ENCODE measurements at places on chromosomes 12 and 14.

GRCh38 chr12:62536546-62536945 lies 69.9 kb downstream of the MON2 start:
- no peak for DNase-seq

DNA sequence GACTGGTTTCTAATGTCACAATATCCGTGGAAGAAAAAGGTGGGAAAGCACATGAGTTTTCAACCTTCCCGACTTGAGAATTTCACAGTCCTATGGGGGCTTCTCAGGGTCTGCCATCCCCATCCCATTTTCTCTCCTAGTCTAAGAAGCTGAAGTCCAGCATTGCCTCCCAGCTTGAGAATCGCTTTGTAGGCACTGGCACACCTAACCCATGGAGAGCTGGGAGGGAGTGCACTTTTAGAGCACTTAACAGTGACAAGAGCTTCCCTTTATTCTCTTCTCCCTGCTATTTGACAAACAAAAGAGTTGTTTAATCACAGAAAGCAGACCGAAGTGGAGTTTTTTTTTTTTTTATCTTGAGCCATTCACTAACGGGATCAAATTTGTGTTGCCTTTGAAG lies 22.8 kb upstream of the SRRM4 start:
- no peak for DNase-seq

GRCh38 chr12:109706747-109707469 lies 6.7 kb upstream of the FAM222A start:
- no peak for DNase-seq

DNA sequence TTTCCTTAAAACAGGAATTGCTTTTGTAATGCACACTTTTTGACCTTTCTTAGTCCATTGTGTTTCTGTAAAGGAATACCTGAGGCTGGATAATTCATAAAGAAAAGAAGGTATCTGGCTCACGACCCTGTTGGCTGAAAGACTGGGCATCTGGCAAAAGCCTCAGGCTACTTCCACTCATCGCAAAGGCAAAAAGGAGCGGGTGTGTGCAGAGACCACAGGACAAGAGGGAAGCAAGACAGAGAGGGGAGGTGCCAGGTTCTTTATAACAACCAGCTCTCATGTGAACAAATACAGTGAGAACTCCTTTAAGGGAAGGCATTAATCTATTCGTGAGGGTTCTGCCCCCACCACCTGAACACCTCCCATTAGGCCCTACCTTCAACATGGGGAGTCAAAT lies 182.1 kb downstream of the C12orf50 start:
- no peak for DNase-seq

GRCh38 chr12:63822352-63822751 lies 22.1 kb upstream of the SRGAP1 start:
- DNase-seq = no peak

DNA sequence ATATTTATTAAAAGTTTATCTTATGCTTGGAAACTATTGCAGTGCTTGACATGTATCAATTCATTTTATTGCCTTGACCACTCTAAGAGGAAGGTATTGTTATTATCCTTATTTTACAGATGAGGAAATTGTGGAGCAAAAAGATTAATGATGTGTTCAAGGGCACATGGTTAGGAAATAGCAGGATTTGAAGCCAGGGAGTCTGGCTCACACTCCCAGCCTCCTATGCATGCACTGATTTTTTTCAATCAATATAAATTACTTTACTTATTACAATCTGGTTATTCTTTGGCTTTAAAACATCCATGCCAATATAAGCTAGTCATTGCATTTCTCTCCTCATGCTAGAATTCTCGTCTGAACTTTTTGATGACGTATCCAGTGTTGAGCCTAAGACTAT lies 94.2 kb upstream of the TBX5 start:
- DNase-seq = no peak

DNA sequence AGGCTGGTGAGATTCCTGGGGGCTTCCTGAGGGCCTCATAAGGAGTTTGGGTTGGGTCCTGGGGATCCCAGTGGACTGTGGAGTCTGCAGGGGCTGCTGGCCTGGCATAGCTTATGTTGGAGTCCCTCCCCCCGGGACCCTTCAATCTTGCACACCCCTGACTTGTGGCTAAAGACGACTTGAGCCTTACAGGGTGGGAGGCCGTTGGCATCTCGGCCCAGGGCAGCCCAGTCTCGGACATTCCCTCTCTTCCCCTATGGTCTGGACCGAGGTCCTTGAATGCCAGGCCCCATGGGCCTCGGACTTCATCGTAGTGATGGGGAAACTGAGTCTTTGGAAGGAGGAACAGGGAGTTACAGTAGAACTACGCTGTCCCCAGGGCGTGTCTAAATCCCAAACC lies 12.5 kb downstream of the RTL1 start:
- DNase-seq = no peak

- no peak for DNase-seq
Measured at GRCh38 chr12:104752016-104752415, 206.1 kb downstream of the SLC41A2 start.

- DNase-seq = no peak
Measured at GRCh38 chr12:119229837-119230236, 51.1 kb downstream of the HSPB8 start.

DNA sequence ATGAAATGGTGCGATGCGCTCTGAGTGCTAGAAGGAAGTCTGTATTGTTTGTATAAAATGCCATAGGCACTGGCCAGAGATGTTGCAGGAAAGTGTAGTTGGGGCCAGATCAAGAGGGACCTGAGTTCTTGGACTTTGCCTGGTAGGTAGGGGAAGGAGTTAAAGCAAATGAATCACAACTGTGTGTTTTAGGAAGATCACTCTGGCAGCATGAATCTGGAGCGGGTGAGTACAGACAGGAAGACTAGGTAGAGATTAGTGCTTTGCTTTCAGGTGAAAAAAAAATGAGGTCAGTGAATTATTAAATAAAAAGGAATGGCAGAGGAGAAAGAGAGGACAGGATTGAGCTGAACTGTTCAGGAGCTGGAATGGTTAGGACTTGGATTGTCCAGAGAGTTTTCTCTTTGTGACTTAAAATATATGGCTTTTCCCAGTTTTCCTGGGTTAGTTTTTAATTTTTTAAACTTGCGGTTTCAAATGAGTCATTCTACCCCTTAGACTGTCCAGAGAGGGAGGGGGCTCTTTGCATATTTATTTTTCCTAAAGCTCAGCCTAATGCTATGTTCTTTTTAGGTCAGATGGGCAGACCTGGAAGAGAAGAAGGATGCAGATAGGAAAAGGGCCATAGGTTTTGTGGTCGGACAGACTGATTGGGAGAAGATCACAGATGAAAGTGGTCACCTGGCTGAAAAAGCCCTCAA lies 41.1 kb downstream of the PROX2 start:
- no peak for DNase-seq
